ENCODE measurements at places on chromosomes 6 and 20.

DNA sequence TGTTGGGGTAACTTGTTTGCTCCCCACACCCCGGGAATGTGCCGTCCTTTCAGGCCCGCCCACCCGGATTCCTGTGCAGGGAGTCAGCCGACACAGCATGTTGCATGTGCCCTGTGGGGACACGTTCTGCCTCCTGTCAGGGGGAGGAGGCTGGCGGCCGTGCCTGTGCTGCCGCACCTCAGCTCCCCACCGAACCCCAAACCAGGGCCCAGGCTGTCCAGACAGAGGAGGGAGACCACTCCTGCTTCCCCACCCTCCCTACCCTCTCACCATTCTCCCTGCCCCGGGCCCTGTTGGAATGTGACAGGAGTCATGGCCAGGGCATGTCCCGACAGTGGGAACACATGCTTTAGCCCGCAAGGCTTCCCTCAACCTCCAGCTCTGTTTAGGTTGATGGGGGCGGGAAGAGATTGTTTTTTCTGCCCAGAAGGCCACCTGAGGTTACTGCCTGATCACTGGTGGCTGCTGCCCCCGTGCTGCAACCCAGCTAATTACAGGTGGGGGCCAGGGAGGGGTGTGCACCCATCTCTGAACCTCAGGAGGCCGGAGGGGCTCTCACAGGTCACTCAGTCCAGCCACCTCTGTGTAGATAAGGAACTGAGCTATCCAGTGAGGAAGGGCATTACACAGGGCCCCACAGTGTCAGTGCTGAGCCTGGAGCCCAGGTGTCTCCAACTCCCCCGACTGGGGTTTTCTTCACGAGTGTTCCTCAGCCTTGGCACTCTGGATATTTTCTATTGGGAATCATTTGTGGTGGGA lies 13.6 kb downstream of the LRRC73 start:
- DNase-seq = no peak

DNA sequence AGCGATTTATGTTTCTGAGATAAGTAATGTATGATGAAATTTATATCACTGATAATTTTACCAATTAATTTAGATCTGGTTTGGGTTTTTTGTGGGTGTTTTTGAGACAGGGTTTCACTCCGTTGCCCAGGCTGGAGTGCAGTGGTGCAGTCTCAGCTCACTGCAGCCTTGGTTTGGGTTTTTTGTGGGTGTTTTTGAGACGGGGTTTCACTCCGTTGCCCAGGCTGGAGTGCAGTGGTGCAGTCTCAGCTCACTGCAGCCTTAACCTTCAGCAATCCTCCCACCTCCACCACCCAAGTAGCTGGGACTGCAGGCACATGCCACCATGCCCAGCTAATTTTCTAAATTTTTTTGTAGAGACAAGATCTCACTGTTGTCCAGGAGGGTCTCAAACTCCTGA lies 13.0 kb downstream of the MRS2 start:
- DNase-seq = no peak

DNA sequence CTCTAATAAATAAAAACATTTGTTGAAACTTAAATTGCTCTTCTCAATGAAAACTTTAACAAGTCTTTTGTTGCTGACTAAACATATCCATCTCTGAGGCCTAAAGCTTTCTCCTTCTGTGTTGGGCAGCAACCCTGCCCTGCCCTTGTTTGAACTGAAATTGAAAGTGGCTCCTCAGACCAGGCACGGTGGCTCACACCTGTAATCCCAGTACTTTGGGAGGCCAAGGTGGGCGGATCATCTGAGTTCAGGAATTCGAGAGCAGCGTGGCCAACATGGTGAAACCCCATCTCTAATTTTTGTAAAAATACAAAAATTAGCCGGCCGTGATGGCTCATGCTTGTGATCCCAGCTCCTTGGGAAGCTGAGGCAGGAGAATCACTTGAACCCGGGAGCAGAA lies 29.2 kb upstream of the GNRH2 start:
- no peak for DNase-seq

DNA sequence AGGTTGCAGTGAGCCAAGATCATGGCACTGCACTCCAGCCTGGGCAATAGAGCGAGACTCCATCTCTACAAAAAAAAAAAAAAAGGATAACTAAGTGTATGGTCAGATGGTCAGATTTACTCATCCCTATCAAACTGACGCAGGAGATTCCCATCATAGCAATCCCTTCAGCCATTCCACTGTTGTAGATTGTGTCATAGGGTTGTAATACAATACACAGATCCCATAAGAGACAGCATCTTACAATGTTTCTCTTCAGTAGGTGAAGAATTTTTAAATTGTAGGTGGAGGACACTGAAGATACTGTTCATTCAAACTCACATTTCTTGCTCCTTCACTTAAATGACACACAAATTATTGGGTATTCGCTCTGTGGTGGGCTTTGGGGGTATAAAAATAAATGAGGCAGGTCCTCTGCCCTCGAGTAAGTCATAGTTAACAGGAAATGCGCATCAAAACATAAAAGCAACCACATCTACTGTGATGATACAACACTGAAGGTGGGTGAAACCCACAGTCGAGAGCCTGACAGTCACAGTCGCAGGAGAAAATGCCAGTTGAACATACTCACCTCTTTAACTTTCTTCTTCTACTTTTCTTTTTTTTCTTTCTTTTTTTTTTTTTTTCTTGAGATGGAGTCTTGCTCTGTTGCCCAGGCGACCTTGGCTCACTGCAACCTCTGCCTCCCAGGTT lies 205.5 kb downstream of the ZNF217 start:
- no peak for DNase-seq

GRCh38 chr20:20628314-20628713 lies 84.1 kb downstream of the RALGAPA2 start:
- DNase-seq = no peak

DNA sequence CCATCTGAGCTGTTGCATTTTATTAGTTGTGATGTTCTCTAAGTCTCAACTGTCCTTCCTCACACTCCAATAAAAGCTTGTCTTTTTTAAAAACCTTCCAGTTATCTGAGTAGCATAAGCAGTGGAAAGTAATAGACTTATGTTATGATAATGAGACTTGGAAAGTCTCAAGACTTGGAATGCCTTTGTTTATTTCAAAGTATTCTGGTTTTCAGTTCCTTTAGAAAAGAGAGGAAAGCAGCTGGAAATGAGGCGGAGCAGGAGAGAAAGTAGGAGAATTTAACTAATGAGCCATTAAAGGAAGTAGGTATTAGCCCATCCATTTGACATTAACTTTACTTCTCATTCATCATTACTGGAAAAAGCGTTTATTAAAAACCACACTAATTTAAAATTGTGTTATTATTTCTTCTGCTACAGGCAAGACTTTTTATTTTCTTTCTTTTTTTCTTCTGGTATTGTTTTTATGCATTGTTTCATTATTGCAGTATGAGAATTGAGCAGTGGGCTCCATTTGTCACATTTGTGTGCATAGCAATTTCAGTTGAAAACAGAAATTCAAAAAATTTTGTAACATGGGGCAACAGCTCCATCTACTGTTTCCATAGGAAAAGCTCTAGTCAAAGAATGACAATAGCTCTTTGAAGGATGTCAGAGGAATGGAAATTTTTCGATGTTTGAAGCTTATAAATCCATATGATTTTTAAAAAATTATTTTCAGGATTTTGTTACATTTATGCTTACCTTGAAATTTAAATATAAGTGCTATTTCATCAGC lies 194.8 kb downstream of the COL9A1 start:
- no peak for DNase-seq

DNA sequence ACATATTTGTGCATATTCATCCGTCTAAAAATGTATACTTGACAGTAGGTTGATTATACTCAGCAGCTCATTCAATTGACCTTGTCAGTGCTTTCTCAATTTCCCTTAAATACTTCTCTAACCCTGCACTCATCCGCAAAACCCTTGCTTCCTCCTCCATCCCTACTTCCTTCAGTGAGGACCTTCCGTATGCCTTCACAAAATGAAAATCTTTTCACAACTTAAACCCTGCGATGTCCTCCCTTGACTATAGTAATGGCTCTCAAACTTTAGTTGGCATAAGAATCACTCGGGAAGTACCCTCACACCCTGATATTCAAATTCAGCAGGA lies 5.2 kb downstream of the MBOAT1 start:
- no peak for DNase-seq

- no peak for DNase-seq
Observed at GRCh38 chr6:111663692-111664564, 58.2 kb upstream of the TRAF3IP2 start.

DNA sequence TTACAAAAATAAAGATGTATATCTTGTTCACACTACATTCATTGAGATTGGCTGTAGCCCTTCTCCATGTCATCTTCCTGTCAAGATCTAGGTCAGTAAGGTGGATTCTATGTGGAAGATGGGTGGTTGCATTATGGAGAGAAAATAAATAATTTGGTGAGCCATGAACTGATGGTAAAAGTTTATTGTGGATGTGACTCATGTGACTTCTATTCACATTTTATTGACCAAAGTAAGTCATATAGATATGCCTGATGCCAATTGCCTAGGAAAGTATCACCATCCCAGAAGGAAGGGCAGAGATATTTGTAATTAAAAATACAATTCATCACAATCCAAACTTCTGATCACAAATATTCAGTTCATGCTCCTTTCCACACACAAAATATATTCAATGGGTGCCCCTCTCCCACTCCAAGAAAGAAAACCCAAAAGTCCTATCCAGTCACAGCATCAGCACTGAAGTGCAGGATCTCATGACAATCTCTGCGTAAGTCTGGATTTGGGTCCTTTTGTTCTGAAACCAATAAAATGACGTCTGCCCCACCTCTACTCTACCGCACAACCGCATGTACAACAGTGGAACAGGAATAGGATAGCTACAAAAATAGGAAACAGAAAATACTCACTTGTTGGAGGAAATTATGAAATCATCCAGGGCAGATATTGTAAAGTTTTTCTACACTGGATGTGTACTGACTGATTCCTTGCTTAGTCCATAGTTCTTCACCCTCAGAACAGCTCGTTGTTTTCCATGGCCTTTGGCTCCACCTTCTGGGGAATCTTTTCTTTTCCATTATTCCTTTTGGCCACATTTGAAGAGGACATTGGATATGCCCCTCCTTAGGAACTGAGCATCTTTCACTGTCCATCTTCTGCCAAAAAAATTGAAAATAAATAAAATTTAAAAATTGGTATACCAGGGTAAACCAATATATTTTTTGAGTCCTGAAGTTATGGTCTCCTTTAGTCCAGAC lies 16.1 kb upstream of the SLC17A3 start:
- DNase-seq = no peak

DNA sequence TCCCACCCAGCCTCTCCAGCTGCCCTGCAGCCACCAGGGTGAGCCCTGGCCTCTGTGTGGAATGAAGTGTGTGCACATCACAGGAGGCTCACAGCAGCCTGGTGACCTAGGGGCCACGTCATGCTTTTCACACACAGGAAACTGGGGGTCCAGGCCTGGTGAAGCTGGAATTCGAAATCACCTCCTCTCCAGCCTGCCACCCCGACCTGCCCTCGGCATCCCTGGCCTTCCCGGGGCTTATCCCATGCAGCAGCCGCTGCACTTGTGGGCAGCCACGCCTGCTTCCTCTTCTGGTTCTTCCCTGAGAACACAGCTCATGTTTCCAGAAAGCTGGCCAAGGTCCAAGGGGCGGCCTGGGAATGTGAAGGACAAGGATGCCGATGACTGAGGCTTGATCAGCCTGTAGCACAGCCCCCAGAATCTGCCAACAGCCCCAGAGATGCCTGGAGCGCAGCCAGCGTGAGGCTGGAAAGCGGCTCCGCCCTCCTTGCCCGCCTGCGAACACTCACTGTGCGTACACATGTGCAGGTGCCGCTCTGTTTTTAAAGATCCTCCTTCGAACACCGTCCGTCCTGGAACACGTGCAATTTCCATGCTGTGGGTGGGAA lies 4.2 kb upstream of the NTSR1 start:
- DNase-seq = no peak
